Coronary artery (tissue), 2 donors: ENCODE measurements at places on chromosomes 11 and 22.

DNA sequence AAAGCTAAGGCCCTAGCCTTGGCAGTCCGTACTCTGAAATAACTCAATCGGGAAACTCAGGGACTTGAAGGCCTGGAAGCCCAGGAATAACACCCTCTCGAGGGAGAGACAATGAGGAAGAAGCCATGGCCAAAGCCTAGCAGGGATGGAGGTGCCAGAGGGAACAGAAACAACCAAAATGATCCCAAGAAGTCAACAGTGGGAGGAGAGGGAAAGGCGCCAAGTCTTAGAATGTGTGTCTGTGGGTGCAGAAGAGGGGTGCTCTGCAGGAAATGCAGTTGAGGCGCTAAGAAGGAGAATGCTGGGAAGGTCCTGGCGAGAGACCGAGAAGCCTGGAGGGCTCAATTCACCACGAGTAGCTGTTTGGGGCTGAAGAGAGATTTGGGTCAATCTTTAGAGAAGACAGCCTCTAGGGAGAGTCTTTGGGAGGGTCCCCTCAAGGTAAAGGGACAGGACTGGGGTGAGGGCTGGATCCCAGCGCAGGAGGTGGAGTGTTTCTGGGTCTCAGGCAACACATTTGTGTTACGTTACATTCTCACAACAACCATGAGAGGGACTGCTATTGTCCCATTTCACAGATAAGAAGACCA is 760 bp upstream of the MAPK8IP1 start:
- no peak for DNase-seq

DNA sequence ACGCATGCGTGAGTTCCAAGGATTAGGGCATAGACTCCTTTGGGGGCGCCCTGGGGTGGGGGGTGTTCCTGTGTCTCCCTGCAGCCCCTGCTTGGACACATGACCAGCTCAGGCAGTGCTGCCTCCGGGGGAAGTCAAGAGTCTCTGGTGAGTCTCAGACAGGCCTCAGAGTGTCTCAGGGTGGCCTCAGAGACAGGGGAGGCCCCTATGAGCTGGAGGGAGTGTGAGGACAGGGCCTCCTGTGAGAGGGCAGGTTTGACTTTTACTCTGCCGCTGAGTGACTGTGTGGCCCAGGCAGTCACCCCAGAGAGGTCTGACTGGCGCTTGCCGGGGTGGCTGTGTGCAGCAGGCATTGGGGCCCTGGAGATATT is 41.2 kb upstream of the KCNQ1OT1 start:
- no peak for DNase-seq

DNA sequence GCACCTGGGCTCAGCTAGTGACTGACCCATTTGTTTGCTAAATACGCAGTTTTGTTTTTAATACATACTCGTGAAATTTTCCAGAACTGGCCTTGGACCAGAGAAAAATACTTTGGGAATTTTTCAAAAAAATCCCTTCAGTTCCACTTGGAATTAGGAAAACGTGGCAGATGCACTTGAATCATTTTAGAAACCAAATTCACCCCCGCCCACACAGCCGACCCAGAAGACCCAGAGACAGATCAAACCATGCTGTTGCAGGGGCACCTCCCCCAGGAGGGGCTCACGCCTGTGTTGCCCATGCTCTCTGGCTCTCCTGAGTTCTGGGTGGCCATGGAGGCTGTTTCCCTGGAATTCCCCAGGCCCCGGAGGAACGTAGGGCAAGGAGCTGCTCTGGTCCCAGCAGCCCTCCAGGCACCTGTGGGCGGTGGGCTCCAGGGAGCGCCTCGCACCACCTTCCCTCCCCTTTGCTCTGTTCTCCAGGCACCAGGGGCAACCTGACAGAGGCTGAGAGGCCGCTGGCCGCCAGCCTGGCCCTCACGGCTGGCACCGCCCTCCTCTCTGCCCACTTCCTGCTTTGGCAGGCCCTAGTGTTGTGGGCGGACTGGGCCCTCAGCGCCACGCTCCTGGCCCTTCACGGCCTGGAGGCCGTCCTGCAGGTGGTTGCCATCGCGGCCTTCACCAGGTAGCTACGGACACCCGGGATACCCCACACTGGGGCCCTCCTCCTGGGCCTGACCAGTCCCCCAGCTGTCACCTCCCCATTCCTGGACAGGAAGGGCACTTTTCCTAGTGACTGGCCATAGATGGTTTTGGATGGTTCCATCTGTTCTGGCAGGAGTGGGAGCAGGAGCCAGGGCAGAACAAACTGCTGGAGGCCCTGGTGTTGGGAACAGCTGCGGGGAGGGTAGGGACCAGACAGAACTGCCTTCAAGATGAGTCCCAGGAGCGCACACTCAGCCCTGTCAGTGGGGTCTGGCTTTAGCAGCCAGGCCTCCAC is 3.3 kb upstream of the EPS8L2 start:
- no peak for DNase-seq

DNA sequence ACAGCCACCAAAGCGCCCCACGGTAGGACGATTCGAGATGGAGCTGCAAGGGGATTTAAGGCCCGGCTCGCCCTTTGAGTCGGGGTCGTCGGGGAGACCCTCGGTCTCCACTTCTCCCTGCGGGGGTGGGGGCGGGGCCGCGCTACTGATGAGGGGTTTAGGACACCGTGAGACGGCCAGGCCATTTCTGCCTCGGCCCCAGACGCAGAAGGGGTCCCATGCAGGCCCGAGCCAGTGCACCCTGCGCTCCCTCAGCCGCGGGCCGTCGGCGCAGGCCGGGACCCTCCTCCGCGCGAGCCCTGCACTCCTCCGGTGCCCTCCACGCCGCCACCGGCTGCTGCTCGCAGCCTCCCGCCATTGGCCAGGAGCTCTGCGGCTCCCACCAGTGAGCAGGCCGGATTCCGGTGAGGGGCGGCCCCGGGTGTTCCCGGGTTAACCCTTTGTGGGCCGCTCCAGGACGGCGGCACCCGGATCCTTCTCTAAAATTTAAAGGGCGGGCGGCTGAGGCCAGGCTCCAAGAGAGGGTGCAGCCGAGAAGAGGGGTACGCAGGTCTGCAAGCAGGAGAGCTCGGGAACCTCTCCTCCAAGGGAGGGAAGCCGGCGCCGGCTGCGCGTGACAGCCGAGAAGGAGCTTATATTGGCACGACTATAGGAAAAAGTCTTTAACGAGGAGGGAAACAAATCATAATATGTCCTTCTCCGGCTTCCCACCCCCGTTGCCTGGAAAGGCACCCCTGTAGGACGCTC is 18.0 kb downstream of the CREB3L1 start:
- no peak for DNase-seq

DNA sequence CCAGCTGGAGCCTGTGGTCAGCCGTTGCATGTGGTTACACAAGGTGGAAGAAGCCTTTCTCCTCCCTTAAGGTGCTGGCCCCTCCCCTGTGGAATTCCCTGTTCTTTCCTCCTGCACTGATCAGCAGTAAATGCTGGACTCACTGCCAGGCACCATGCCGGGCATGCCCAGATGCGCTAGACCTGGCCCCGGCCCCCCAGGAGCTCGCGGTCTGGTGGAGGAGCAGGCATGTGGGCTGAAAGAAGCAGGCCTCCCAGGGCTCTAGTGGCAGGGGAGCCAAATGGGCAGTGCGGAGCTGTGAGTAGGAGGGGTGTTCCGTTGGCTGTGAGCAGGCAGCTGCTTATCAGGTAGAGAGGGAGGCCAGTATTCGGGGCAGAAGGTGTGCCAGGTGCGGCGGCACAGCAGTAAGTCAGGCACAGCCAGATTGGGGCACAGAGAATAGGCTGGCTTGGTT is 10.2 kb downstream of the DGKZ start:
- DNase-seq: no peak

- DNase-seq: no peak
These were observed 53.5 kb downstream of the TEAD1 start for GRCh38 chr11:12727563-12728211.

GRCh38 chr11:69050592-69051380 is 2.1 kb downstream of the TPCN2 start:
- no peak for DNase-seq

GRCh38 chr11:65553301-65554001 is 4.7 kb downstream of the LTBP3 start:
- no peak for DNase-seq

DNA sequence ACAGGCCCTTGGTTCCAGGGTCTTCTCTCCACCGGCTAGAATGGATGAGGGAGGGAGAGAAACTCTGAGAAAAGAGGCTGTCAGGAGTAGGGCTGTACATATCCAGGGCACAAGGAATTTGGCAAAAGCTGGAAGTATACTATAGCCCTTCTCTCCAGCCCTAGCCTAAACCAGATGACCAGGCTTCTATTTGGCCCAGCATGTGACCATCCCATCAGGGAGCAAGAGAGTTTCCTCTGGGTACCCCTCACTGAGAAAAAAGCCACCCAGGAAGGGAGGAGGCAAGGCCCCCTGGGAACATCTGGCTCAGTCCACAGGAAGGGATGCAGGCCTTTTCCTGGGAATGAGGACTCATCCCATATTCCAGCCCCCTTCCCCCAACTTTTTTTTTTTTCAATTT is 8.3 kb downstream of the CD44 start:
- no peak for DNase-seq

GRCh38 chr11:45113807-45114206 is 32.6 kb upstream of the PRDM11 start:
- DNase-seq: no peak

- peak; percentile 33 for DNase-seq
These were observed 14.0 kb upstream of the SMIM38 start for GRCh38 chr11:69141742-69142141.

DNA sequence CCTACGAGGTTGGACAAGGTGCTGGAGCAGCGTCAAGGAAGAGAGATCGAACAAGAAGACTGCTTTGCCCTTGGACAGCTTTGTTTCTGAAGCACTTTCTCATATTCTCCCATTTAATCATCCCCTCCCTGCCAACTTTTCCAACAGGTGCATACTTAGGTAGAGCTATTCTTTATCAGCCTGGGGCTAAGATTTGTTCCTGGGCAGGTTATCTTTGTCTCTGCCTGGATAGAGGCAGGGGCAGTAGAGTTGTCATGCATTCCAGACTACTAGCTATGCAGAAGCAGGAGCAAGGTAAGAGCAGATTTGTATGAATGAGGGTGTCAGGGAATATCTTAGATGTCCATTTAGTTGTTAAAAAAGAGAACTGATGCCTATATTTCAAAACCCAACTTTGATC is 82.3 kb downstream of the PTPRJ start:
- no peak for DNase-seq

DNA sequence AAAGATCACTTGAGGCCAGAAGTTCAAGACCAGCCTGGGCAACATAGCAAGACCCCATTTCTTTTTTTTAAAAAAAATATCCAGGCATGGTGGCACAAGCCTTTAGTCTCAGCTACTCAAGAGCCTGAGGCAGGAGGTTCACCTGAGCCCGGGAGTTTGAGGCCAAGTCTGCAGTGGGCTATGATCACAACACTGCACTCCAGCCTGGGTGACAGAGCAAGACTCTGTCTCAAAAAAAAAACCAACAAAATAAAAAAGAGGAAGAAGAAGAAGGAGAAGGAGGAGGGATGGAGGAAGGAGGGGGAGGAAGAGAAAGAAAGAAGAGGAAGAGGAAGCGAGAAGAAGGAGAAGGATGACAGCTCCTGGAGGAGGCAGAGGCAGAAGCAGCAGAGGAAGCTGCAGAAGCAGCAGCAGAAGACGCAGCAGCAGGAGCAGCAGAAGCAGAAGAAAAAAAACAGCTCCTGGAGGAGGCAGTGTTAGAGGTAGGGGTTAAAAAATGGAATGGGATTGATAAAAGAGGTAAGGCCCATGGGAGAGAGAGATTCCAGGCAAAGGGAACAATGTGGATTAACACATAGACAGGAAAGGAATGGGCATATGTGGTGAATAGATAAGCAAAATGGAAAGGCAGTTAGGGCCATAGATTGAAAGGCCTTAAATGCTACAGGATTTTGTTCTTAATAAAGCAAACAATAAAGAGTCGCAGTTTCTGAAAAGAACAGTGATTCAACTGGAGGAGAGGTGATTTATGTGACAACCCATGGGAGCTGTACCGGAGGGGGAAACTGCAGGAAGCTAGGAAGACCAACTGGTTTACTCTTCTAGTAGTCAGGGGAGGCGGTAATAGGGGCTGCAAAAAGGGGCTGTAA is 10.9 kb downstream of the PRCP start:
- DNase-seq: no peak

DNA sequence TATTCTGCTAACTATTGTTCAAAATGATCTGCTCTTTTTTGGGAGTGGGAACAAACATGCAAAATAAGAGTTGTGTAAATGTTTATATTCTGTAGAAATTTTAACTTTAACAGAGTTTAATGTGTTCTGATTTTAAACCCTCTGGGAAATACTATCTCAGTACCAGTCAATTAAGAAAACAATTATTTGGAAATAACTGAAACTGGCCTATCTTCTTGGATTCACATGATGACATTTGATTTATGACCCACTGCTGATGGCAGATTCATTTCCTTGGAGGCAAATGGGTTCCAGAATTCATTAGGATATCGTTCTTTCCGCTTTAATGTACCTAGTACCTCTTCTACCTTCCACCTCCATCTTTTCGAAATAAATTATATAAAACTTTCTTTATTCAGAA is 5.5 kb downstream of the SIK2 start:
- DNase-seq: no peak

- DNase-seq: no peak
These were observed 860.4 kb downstream of the OPCML start for GRCh38 chr11:132671851-132672370.

DNA sequence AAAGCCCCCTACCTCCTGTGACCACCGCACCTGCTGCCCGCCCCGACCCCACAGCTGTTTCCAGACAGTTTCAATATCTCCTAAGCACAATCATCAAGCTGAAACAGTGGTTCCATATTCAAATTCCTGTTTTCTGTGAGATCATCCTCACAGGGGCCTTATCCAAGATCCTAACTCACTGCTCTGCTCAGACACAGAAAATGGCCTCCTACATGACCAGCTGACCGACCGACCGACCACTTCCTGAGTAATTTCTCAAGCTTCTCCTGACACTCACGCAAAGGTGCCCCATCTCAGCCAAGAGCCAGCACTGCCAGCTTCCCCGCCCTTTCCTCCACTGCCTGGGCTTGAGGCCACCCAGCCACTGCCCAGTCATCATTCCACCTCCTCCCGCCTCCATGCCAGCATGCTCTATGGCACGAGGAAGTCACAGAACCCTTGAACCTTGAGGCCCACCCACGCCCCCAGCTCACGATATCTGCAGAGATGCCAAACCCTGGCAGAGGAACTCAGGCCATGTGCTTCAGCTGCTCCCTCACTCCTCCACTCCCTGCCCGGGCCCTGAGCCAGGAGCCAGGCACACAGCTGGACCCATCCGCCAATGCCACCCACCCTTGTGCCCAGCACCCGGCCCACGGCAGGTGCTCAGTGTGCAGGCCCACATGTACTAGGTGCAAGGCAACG is 14.0 kb downstream of the KIAA0930 start:
- DNase-seq: no peak

DNA sequence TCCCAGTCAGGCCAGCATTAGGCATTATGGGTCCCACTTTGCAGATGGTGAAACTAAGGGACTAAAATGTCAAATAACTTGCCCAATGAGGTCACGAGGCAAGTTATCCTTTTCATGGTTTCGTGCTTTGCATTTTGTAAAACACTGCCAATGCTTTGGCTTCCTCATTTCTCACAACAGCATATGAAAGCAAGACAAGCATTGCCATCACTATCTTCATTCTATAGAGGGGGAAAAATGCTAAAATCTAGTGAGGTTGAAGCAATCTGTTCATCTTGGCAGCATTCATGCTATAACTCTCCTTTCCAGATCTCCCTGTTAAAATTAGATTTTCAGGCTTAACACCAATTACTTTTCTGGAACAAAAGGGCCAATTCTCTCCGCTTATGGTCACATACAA is 14.8 kb downstream of the FAM181B start:
- no peak for DNase-seq
